Tracheal epithelial cell (primary cell): ENCODE measurements at places on chromosomes 6 and 20. TPM values are rescaled to one million over a fixed set of nuclear protein-coding genes. Genes with fewer than 3 reads are reported as not detected.

Gene FOXA2
- total RNA-seq, result 4.8 and 8.1 TPM in 2 replicates

Gene LRP11
- 160 and 262 TPM in 2 replicates for total RNA-seq

Gene PPP1R11
- 16.6 and 17.1 TPM in 2 replicates for total RNA-seq

Gene ZNF322
- 10.1 and 15.3 TPM in 2 replicates for total RNA-seq

Gene NOX3
- not detected in 2 replicates for total RNA-seq

Gene LAMA2
- 0.21 and 0.24 TPM in 2 replicates for total RNA-seq

Gene LGSN
- total RNA-seq, result 0.21 TPM in 1 of 2 replicates, not detected in the other

Gene KCNS1
- total RNA-seq, result 1.1 and 3.9 TPM in 2 replicates

Gene DUSP15
- not detected in 2 replicates for total RNA-seq

Gene RWDD1
- total RNA-seq, result 13.3 and 19.4 TPM in 2 replicates

Gene SERINC3
- total RNA-seq, result 99.0 and 119 TPM in 2 replicates

Gene TCF21
- under 0.01 TPM in 1 of 2 replicates, not detected in the other for total RNA-seq

Gene NRSN1
- total RNA-seq, result not detected in 2 replicates

Gene TMC2
- total RNA-seq, result not detected in 2 replicates

Gene ELOVL4
- total RNA-seq, result 8.7 and 10.4 TPM in 2 replicates

Gene SCGN
- not detected in 2 replicates for total RNA-seq
